ENCODE measurements at places on chromosomes 16 and 17.
A peak's percentile ranks its signal among the peaks of the same experiment; 100 is the strongest.

- H3K36me3 ChIP-seq = peaks cover 18% of the 10 kb centered on the region
- H3K27ac ChIP-seq = peak overlapping the region; percentile 67
- H3K27me3 ChIP-seq = peaks cover 4% of the 10 kb centered on the region
- H3K4me3 ChIP-seq = peak overlapping the region; percentile 75
- peaks cover 31% of the 10 kb centered on the region for H3K4me1 ChIP-seq
These were observed 656 bp upstream of the IGFBP4 start for GRCh38 chr17:40442392-40443195.

GRCh38 chr16:50602126-50602525 is 53.9 kb downstream of the NKD1 start:
- no peak overlapping the region for H3K27ac ChIP-seq
- H3K4me3 ChIP-seq = no peak overlapping the region
- no peaks in the 10 kb centered on the region for H3K36me3 ChIP-seq
- no peak for DNase-seq

DNA sequence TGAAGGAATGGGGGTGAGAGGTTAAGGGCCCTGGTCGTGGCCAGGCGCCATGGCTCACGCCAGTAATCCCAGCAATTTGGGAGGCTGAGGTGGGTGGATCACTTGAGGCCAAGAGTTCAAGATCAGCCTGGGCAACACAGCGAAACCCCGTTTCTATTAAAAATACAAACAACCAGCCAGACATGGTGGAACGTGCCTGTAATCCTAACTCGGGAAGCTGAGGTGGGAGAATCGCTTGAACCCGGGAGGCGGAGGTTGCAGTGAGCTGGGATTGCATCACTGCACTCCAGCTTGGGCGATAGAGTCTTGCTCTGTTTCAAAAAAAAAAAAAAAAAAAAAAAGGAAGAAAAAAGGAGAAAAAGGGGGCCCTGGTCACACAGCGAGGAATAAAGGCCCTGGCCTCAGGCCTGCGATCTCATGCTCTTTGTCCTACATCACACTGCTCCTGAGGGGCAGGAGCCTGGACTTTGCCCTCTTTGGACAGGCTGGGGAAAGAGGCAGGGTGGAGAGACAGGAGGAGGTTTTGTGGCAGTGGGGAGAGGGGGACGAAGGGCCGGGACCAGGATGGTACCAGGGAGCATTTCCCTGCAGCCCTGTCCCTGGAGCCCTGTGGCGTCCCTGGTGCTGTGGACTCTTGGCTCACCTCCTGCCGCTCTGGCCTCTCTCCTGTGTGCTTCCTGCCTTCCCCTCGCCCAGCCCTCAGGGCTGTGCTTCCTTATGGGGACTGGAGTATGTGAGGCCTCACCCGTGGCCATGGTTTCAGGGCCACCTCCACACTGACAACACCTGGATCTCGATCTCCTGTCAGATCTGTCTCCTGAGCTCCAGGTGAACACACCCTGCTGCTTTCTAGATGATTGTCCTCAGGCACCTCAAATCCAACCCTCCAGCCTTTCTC is 19.7 kb upstream of the SLC25A19 start:
- H3K27ac ChIP-seq = no peak overlapping the region
- H3K36me3 ChIP-seq = no peaks in the 10 kb centered on the region
- H3K27me3 ChIP-seq = peaks cover 5% of the 10 kb centered on the region
- no peaks in the 10 kb centered on the region for H3K4me1 ChIP-seq
- no peak overlapping the region for H3K4me3 ChIP-seq
- no peak for DNase-seq

- peaks cover 16% of the 10 kb centered on the region for H3K4me1 ChIP-seq
- H3K4me3 ChIP-seq = no peak overlapping the region
- no peaks in the 10 kb centered on the region for H3K36me3 ChIP-seq
- H3K27me3 ChIP-seq = peaks cover 2% of the 10 kb centered on the region
These were observed 172.6 kb downstream of the CDK5R1 start for GRCh38 chr17:32659419-32659842.

- H3K4me3 ChIP-seq = no peak overlapping the region
- peaks cover 14% of the 10 kb centered on the region for H3K36me3 ChIP-seq
- peaks cover 34% of the 10 kb centered on the region for H3K4me1 ChIP-seq
- DNase-seq = no peak
- peaks cover 10% of the 10 kb centered on the region for H3K27me3 ChIP-seq
These were observed 32.2 kb downstream of the MARCHF10 start for GRCh38 chr17:62775876-62776275.

- no peak for DNase-seq
- no peaks in the 10 kb centered on the region for H3K4me1 ChIP-seq
- H3K36me3 ChIP-seq = no peaks in the 10 kb centered on the region
- no peak overlapping the region for H3K27ac ChIP-seq
- no peak overlapping the region for H3K4me3 ChIP-seq
- peaks cover 17% of the 10 kb centered on the region for H3K27me3 ChIP-seq
These were observed 71.9 kb upstream of the TEKT1 start for GRCh38 chr17:6903326-6903900.

DNA sequence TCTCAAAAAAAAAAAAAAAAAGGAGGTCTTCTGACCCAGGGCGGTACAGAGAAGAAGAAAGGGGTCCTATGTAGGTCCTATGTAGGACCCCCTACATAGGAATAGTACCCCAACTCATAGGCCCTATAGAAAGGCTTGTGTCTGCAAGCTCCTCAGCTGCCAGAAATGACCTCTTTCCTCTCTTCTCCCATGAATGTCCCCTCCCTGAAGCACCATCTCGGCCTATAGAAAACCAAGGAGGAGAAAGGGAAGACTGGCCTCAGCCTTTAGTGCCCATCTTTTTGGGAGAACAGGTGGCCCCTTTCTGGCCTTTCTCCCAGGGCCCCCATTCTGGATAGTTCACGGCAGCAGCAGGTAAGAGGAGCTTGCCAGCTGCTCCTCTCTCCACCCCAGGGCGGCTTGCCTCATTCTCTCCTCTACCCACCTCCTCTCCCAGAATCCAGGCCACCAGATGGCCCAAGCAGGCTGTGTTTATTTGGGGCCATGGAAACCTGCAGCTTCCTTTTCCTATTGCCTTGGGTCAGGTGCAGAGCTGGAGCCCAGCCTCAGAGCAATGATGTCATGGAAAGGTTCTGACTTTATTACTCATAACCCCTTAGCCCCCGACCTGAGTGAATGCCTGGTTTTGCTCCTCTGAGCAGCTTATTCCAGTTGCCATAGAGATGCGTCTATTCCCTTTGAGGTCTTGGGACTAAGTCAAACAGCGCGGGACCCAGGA is 1.6 kb upstream of the MRPL58 start:
- peaks cover 12% of the 10 kb centered on the region for H3K36me3 ChIP-seq
- peak; percentile 63 for DNase-seq
- peaks cover 29% of the 10 kb centered on the region for H3K4me1 ChIP-seq
- peak overlapping the region; percentile 97 for H3K4me3 ChIP-seq

DNA sequence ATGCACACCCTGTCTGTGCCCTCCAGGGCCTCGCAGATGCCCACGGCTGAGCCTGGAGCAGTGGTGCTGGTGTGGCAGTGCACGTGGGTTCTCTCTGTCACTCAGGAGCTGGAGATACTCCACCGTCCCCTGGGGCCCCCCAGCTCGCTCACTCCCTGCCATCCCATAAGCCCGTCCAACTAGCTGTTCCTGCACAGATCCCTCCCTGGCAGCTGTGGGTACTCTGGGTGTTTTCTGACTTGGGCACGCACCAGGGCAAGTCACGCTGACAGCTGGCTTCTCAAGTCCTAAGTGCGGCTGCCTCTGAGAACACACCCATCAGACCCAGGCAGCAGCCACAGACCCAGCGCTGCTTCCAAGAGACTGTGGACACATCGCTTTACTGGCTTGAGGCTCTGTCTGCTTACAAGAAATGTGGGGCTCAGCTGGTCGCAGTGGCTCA is 25.4 kb upstream of the ITGB4 start:
- H3K4me3 ChIP-seq = peak overlapping the region; percentile 17
- H3K36me3 ChIP-seq = peaks cover 47% of the 10 kb centered on the region
- H3K27me3 ChIP-seq = no peaks in the 10 kb centered on the region
- H3K27ac ChIP-seq = peak overlapping the region; percentile 98

- no peak overlapping the region for H3K4me3 ChIP-seq
- peaks cover 7% of the 10 kb centered on the region for H3K27me3 ChIP-seq
- H3K4me1 ChIP-seq = peaks cover 10% of the 10 kb centered on the region
These were observed 46.8 kb downstream of the PLXDC1 start for GRCh38 chr17:39104657-39105056.

DNA sequence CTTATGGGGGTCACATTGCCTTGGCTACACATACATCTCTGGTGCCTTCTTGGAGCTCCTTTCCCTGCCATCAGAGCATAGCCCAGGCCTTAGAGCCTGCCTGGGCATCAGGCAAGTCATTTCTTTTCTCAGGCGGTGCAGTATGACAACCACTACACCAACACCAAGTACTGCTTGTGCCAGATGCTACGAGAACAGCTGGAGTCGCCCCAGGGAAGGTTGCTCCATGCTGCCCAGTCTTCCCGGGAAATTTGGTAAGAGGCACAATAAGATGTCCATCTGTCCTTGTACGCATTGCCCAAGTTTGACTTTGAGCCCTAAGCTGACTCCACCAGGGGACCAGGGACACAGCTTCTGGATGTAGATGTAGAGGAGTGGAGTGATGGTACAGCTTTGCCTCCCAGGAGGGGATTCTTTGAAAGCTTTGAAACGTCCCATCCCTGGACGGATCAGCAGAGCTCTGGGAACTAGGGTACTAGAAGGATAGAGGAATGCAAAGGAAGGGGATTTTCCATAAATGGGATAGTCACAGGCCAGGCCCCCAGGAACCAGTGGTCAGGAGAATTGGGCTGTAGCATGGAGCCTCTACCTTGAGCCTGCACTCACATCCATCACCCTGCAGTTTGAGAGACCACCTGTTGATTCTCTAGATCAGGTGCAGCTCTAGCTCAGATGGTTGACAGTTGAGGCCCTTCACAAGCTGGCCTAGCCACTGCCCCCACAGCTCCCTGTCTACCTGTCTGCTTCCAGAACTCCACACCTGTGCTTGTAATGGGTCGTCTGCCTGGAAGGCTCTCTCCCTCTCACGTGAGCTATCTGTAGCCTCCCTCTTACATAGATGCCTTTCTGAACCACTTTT is 11.0 kb upstream of the NFATC3 start:
- no peak overlapping the region for H3K4me3 ChIP-seq
- H3K27ac ChIP-seq = no peak overlapping the region
- peaks cover 14% of the 10 kb centered on the region for H3K4me1 ChIP-seq
- H3K27me3 ChIP-seq = no peaks in the 10 kb centered on the region
- peaks cover 18% of the 10 kb centered on the region for H3K36me3 ChIP-seq

- no peak for DNase-seq
- H3K4me3 ChIP-seq = no peak overlapping the region
- H3K4me1 ChIP-seq = peaks cover 5% of the 10 kb centered on the region
- H3K27me3 ChIP-seq = peaks cover 2% of the 10 kb centered on the region
These were observed 22.1 kb downstream of the NUBP1 start for GRCh38 chr16:10765772-10766171.

DNA sequence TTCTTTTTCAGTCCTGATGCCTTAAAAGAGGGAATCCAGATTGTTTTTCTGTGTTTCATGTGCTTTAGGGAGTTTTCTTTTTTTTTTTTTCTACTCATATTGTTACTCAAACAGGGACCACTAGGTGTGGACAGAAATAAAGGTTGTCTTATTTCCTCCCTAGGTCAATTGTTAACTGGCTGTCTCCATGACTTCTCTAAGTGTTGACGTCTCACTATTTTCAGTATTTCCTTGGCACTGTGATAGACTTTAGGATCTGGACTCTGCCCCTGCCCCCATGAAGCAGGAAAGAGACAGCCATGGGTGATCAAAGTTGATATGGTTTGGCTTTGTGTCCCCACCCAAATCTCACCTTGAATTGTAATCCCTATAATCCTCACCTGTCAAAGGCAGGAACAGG is 73.7 kb downstream of the AKAP1 start:
- peaks cover 9% of the 10 kb centered on the region for H3K27me3 ChIP-seq
- no peak for DNase-seq
- H3K4me3 ChIP-seq = no peak overlapping the region
- peaks cover 4% of the 10 kb centered on the region for H3K36me3 ChIP-seq
- no peak overlapping the region for H3K27ac ChIP-seq

- peaks cover 12% of the 10 kb centered on the region for H3K4me1 ChIP-seq
- DNase-seq = peak; percentile 39
- H3K4me3 ChIP-seq = peak overlapping the region; percentile 15
- H3K27ac ChIP-seq = no peak overlapping the region
- H3K27me3 ChIP-seq = no peaks in the 10 kb centered on the region
These were observed 248.9 kb upstream of the FOXF1 start for GRCh38 chr16:86261379-86261778.

- H3K27me3 ChIP-seq = no peaks in the 10 kb centered on the region
- H3K27ac ChIP-seq = no peak overlapping the region
- no peaks in the 10 kb centered on the region for H3K36me3 ChIP-seq
These were observed 622.0 kb upstream of the GOT2 start for GRCh38 chr16:59356144-59356543.

DNA sequence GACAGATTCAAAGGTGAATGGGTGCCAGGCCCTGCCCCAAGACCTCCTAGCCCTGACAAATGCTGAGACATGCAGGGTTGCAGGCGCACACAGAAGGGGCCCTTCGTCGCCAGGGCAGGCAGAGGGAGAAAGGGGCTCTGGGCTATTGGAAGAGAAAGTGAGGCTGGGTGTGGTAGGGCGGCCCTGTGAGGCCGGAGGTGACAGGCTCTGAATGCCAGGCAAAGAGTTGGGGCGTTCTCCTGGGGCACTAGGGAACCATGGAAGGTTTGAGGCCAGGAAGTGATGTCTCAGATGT is 26.4 kb upstream of the NXPH3 start:
- no peak overlapping the region for H3K27ac ChIP-seq
- no peaks in the 10 kb centered on the region for H3K36me3 ChIP-seq
- H3K27me3 ChIP-seq = peaks cover 17% of the 10 kb centered on the region
- H3K4me1 ChIP-seq = no peaks in the 10 kb centered on the region

- H3K36me3 ChIP-seq = peaks cover 5% of the 10 kb centered on the region
- no peak overlapping the region for H3K4me3 ChIP-seq
- peaks cover 2% of the 10 kb centered on the region for H3K27me3 ChIP-seq
- DNase-seq = no peak
These were observed 6.4 kb downstream of the CD300LB start for GRCh38 chr17:74524653-74525464.

DNA sequence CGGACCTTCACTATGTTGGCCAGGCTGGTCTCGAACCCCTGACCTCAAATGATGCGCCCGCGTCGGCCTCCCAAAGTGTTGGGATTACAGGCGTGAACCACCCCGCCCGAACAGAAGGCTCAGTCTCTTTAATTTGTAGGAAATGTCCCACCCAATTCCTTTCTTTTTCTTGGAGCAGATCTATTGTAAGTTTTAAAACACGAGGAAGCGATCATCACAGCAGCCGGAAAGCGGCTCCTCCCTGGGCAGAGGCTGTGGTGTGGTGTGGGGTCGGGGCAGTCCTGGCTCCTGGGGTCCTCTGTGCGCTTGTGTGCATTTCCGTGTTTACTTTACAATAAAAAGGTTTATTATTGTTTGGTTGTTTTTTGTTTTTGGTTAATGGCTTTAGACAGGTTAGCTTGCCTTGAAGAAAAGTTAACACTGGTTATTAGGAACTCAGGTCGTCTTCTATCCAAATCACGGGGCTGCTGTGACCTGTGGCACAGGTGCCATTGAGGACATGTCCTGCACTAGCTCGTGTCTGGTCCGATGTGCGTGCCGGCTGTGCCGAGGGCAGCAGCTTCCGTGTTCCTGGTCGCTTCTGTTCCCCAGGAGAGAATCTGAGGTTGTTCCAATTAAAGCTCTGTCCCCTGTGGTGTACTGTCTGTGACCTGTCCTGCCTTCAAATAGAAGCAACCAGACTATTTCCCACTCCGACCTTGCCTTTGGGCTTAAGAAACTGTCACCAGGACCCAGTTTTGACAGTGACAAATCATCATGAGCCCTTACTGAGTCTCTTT is 83.1 kb downstream of the SEC14L1 start:
- H3K36me3 ChIP-seq = peaks cover 19% of the 10 kb centered on the region
- no peak overlapping the region for H3K27ac ChIP-seq
- DNase-seq = no peak
- H3K27me3 ChIP-seq = peaks cover 2% of the 10 kb centered on the region

- no peak overlapping the region for H3K27ac ChIP-seq
- no peaks in the 10 kb centered on the region for H3K4me1 ChIP-seq
- no peak for DNase-seq
- H3K4me3 ChIP-seq = no peak overlapping the region
These were observed 542.1 kb downstream of the XYLT1 start for GRCh38 chr16:16928532-16929109.

Measured in HFFc6 (cell line).